ENCODE measurements at places on chromosomes 16 and 17. TPM values are rescaled to one million over a fixed set of nuclear protein-coding genes. Genes with fewer than 3 reads are reported as not detected.

- DNase-seq: peak; percentile 33
Observed at GRCh38 chr17:44587339-44587738, 30.1 kb downstream of the FZD2 start.

DNA sequence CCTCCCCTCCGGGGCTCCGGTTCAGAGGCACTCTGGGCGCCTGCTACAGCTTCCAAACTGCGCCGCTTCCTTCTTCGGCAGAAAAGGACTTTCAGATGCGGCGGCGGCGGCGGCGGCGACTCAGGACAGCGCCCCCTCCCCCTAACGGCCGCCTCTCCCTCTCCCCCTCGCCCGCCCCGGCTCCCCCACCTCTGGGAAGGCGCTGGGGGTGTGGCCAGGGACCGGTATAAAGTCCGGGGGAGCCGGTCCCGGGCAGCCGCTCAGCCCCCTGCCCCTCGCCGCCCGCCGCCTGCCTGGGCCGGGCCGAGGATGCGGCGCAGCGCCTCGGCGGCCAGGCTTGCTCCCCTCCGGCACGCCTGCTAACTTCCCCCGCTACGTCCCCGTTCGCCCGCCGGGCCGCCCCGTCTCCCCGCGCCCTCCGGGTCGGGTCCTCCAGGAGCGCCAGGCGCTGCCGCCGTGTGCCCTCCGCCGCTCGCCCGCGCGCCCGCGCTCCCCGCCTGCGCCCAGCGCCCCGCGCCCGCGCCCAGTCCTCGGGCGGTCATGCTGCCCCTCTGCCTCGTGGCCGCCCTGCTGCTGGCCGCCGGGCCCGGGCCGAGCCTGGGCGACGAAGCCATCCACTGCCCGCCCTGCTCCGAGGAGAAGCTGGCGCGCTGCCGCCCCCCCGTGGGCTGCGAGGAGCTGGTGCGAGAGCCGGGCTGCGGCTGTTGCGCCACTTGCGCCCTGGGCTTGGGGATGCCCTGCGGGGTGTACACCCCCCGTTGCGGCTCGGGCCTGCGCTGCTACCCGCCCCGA lies at the start of gene IGFBP4:
TSS of gene IGFBP4 (plus strand) at position 255 of the 792 bp plus-strand sequence. CDS start at position 541, 286 bp downstream.
- peak; percentile 85 for DNase-seq

The DHX40 gene
- total RNA-seq: 22.0 TPM

The CCDC92B gene
- 0.28 TPM for total RNA-seq

- DNase-seq: peak; percentile 48
Observed at GRCh38 chr17:39617446-39618245, 9.1 kb upstream of the PPP1R1B start.

GRCh38 chr17:74760404-74761105 lies 12.1 kb downstream of the NHERF1 start:
- no peak for DNase-seq

The CSH1 gene
- total RNA-seq: not detected

DNA sequence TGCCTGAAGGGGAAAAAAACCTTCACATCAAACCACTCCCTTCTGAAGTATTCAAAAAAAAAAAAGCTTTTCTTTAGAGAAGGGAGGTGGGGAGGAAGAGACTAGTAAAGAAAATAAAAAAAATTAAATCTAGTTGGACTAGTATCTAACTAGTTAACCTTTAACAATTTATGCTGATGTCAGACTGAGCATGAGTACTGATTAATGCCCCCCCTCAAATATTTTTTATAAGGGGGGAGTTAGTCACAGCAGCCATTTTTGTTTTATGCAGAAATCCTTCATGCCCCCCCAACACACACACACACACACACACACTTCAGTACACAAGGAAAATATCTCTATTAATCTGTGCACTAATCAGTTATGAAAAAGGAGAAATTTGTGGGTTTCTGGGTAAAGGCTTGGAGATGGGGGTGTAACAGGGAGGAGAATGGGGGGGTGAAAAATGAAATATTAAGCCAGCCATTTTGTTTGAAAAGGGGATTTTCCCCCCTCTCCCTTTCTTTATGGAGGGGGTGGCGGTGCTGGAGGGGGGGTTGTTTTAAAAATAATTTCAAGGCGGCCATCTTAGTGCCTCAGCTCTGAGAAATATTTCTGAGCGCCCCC lies 4.7 kb upstream of the CHD3 start:
- no peak for DNase-seq

GRCh38 chr16:71626858-71627213 lies 852 bp downstream of the MARVELD3 start:
- no peak for DNase-seq

The ST6GALNAC1 gene
- total RNA-seq: 3.0 TPM

GRCh38 chr17:50699410-50699809 lies 8.3 kb downstream of the ANKRD40 start:
- no peak for DNase-seq
